Panc1 (cell line): ENCODE measurements at places on chromosomes 12 and 14. TPM values are rescaled to one million over a fixed set of nuclear protein-coding genes. Genes with fewer than 3 reads are reported as not detected.

CD27 gene
- 0.23 TPM for total RNA-seq

CELA1 gene
- not detected for total RNA-seq

GRCh38 chr12:98738002-98738401 lies 92.9 kb downstream of the APAF1 start:
- H3K27ac ChIP-seq: no peak overlapping the region
- DNase-seq: no peak

- H3K4me1 ChIP-seq: no peaks in the 10 kb centered on the region
- no peak overlapping the region for H3K4me3 ChIP-seq
- H3K27me3 ChIP-seq: peaks cover 11% of the 10 kb centered on the region
- DNase-seq: no peak
- no peak overlapping the region for H3K27ac ChIP-seq
Measured at GRCh38 chr12:52391618-52392002, 6.2 kb upstream of the KRT84 start.

DNA sequence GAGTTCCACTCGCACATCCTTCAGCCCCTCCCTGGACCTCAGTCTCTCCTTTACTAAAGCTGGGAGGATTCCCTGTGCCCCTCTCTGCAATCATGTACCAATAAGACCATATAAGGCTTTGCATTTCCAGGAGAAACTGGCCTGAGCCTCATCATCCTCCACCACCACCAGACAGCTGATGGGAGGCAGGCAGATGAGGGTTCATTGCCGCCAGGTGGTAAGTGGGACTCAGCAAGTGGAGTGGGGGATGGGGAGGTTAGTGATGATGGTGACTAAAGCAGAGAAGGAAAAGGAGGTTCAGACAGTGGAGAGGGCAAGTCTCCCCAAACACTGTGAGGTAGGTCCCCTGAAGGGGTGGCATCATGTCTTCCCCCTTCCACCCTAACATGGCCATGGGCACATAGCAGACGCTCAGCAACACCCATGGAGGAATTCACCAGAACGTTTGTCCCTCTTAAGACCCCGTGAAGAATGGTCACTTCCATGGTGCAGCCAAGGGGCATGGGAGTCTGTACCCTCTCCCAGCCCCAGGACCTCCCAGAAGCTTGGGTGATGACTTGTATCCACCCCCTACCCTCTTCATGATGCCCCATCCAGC lies 4.5 kb upstream of the TNFRSF1A start:
- no peaks in the 10 kb centered on the region; the same call in 1 of the 2 replicates for H3K36me3 ChIP-seq
- no peaks in the 10 kb centered on the region for H3K27me3 ChIP-seq

DNA sequence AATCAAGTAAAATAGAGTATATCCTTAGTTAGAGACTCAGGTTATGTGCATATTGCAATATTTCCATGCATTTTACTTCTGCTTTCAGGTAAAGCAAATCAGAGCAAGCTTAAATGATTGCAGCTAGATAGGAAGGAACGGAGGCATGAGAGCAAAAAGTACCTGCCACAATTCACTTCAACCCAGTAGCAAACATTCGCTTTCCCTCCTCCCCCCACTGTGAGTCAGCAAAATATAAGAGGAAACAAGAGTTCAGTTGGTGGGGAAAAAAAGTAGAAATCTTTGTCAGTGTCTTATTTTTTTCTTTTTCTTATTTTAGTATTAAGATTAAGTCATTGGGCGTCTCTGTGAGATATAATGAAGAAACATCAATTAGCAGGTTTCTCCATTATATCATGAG lies 475.4 kb downstream of the NPAS3 start:
- DNase-seq: no peak
- no peaks in the 10 kb centered on the region for H3K27me3 ChIP-seq
- H3K4me3 ChIP-seq: no peak overlapping the region
- H3K4me1 ChIP-seq: no peaks in the 10 kb centered on the region
- no peaks in the 10 kb centered on the region for H3K36me3 ChIP-seq
- no peak overlapping the region for H3K27ac ChIP-seq

- H3K4me3 ChIP-seq: no peak overlapping the region
- no peak for DNase-seq
- H3K27ac ChIP-seq: no peak overlapping the region
Measured at GRCh38 chr12:94856324-94856723, 147.2 kb downstream of the NDUFA12 start.

GRCh38 chr12:122354958-122355641 lies 67.4 kb downstream of the CLIP1 start:
- H3K4me3 ChIP-seq: no peak overlapping the region
- peaks cover 22% of the 10 kb centered on the region for H3K36me3 ChIP-seq
- no peaks in the 10 kb centered on the region for H3K27me3 ChIP-seq
- DNase-seq: no peak
- no peak overlapping the region for H3K27ac ChIP-seq
- no peaks in the 10 kb centered on the region for H3K4me1 ChIP-seq

DNA sequence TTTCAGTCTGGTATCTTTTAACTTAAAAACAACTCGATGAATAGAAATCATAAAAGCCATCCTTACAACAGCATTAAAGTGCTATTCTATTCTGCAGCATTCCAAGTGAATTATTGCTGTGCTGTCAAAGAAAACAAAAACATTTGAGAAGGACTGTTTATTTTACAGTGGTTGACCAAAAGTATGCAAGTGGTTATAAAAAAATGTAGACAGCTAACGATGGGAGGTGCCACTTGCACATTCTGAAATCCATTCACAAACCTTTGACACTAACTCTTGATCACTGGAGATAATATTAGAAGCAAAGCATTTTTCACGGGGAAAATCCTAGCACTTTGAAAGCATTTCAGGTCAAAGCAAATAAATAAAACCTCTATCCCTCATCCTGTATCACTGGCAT lies 55.6 kb downstream of the HMGA2 start:
- H3K4me3 ChIP-seq: peak overlapping the region; percentile 20
- peaks cover 92% of the 10 kb centered on the region for H3K4me1 ChIP-seq
- H3K27ac ChIP-seq: peak overlapping the region; percentile 98
- DNase-seq: no peak
- H3K27me3 ChIP-seq: no peaks in the 10 kb centered on the region

GRCh38 chr14:24665440-24665991 lies 31.5 kb upstream of the GZMB start:
- H3K4me3 ChIP-seq: no peak overlapping the region
- no peak overlapping the region for H3K27ac ChIP-seq

- H3K27ac ChIP-seq: no peak within 1 kb of the TSS
- no peak within 1 kb of the TSS for H3K4me3 ChIP-seq
- H3K36me3 ChIP-seq: no peaks in the 10 kb centered on the region
- no peaks in the 10 kb centered on the region for H3K27me3 ChIP-seq
Measured at GRCh38 chr14:20435582-20436362, at the start of gene KLHL33. Gene KLHL33 (minus strand): TSS chr14:20436166. CDS start chr14:20435811, 355 bp downstream.

- H3K36me3 ChIP-seq: no peaks in the 10 kb centered on the region
- no peaks in the 10 kb centered on the region for H3K4me1 ChIP-seq
- H3K27ac ChIP-seq: no peak overlapping the region
- no peak for DNase-seq
- H3K27me3 ChIP-seq: no peaks in the 10 kb centered on the region
- H3K4me3 ChIP-seq: no peak overlapping the region
Measured at GRCh38 chr14:52150162-52150561, 81.3 kb upstream of the NID2 start.

DNA sequence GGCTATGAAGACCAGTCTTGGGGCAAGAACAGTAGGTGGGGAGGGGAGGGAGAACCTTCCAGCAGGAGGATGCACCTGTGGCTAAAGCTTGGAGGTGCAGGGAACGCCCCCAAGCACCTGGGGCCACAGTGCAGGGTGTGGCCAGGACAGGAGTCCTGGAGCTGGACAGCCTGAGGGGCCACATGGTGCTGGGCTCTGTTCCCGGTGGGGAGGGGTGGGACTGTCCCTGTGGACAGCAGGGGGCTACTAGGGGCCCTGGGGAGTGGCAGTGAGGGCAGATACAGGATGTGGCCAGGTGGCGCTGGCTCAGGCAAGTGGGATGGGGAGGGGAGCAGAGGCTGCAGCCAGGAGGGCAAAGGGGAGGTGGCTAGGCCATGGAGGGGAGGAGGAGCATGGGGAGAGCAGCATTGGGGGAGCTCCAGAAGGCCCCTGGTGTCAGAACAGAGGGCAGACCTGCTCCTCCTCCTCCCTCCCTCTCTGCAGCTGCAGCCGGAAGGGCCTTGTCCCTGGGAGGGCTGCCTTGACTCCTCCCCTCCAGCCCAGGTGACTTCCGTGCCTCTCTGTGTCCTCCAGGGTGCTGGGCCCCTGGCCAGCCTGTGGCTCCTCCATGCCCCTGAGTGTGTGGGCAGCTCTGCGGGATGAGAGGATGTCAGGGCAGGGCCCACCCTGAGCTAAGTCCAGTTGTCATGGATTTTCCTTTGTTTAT lies 68.4 kb upstream of the DLK1 start:
- H3K4me1 ChIP-seq: peaks cover 52% of the 10 kb centered on the region
- no peak for DNase-seq
- H3K4me3 ChIP-seq: no peak overlapping the region
- H3K36me3 ChIP-seq: no peaks in the 10 kb centered on the region

DNA sequence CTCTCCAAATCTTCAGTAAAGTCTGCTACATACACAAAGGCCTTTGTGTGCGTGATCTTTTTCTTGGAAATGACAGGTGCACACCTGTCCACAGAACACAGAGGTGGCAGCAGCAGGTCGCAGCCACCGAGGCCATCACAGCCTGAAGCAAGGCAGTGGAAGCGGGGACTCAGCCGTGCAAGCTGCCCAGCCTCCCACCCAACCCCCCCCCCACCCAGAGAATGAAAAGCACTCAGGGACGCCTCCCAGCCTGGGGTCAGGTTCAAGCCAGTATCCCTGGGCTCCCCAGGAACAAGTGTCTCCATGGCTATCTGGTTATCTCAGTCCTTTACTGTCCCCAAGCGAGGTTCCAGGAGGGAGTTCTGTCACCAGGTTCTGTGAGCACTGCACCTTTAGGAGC lies 31.2 kb upstream of the TSPAN9 start:
- H3K4me3 ChIP-seq: no peak overlapping the region
- H3K27ac ChIP-seq: no peak overlapping the region
- H3K36me3 ChIP-seq: no peaks in the 10 kb centered on the region
- DNase-seq: no peak

GRCh38 chr12:70482764-70483163 lies 116.7 kb downstream of the KCNMB4 start:
- H3K4me3 ChIP-seq: no peak overlapping the region
- no peak overlapping the region for H3K27ac ChIP-seq
- no peaks in the 10 kb centered on the region for H3K36me3 ChIP-seq
- no peak for DNase-seq
- no peaks in the 10 kb centered on the region for H3K27me3 ChIP-seq

GRCh38 chr12:103623716-103624115 lies 36.6 kb downstream of the STAB2 start:
- no peaks in the 10 kb centered on the region for H3K27me3 ChIP-seq
- H3K36me3 ChIP-seq: no peaks in the 10 kb centered on the region
- H3K4me1 ChIP-seq: no peaks in the 10 kb centered on the region
- H3K4me3 ChIP-seq: no peak overlapping the region

DNA sequence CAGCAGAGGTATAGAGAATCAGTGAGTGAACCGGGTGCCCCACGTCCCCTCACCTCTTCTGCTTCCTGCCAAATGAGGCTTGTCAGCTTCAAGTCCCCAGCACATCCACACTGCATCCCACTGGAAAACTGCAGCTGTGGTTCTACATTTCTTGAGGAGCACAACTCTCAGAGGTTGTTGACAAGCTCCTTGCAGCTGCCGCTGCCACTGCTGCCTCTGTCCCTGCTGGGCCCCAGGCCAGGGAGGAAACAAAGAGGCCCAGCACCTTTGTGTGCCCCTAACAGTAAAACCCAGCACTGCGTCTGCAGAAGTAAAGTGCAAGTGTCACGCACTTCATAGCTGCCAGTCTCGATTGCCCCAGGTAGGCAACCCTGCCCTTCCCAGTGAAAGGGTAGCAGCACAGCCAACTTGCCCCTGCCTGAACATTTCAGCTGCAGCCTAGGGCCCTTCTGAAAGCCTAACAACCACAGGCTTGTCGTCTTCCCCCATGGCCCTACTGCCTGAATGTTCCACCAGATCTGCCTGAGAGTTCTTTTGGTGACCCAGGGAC lies 1162.1 kb upstream of the USP15 start:
- H3K27me3 ChIP-seq: no peaks in the 10 kb centered on the region
- DNase-seq: no peak
- H3K36me3 ChIP-seq: no peaks in the 10 kb centered on the region
- no peak overlapping the region for H3K4me3 ChIP-seq
- H3K27ac ChIP-seq: no peak overlapping the region
- H3K4me1 ChIP-seq: no peaks in the 10 kb centered on the region

DNA sequence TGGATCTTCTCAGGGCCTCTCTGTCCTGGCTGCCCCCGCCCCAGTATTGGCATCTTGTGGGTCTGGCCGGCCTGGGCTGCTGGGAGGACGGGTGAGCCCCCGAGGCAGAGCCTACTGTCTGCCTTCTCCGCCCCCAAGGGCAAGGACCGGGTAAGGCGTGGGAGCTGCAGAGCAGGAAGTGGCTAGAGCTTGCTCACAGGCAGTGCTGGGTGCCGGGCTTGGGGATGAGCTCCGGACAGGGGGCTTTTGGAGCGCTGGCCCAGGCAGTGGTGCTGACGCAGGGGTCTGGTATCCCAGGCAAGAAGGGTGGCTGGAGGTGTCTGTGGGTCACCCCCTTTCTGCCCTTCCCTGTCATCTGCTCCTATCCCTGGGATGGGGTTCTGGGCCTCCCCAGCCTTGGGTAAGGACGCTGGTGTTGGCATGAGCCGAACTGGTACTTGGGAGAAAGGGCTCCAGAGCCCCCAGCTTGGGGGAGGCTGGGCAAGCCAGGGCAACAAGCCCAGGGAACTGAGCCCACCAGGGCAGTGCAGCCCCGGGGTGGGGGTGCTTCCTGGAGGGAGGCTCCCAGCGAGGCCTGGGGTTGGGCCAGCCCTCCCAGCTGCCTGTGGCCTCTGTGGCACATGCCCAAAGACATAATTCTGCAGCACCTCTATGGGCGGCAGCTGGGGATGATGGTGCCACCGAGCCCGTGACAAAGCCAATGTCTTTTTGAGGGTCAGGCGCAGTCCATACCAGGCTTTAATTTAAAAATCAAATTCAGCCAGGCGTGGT lies 126.3 kb downstream of the KIF26A start:
- H3K4me1 ChIP-seq: no peaks in the 10 kb centered on the region
- DNase-seq: no peak
- H3K36me3 ChIP-seq: no peaks in the 10 kb centered on the region
- H3K4me3 ChIP-seq: no peak overlapping the region

GRCh38 chr12:40146800-40147797 lies 41.2 kb upstream of the SLC2A13 start:
- no peak overlapping the region for H3K27ac ChIP-seq
- H3K4me1 ChIP-seq: no peaks in the 10 kb centered on the region
- no peak for DNase-seq
- H3K36me3 ChIP-seq: no peaks in the 10 kb centered on the region
- no peaks in the 10 kb centered on the region; the same call in none of the 2 replicates for H3K27me3 ChIP-seq

DNA sequence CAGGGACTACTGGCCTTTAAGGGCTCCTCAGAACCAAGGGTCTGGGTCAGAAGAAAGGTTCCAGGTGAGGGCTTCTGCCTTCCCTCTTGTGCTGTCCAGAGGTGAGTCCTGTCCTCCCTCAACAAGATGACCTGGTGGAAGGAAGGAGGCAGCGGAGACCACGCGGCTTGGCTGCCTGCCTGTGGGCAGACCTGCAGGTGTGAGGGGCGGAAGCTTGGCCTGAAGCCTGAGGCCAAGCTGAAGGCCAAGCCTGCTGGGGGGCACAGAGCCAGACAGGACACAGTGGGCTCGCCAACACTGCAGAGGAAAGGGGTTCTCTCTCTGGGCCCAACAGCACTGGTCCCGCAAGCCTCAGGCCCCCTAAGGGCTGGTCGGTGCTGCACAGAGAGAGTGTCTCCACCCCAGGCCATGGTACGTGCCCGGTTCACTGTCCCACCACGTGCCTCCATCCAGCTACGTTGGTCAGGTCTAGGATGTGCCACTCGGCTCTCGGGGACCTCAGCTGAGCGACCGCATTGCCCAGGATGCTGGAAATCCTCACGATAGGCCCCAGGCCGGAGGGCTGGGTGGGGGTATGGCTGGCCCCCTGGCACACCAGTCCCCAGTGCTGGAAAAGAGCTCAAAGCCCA lies 170.0 kb upstream of the PRMT8 start:
- H3K4me1 ChIP-seq: no peaks in the 10 kb centered on the region
- H3K27me3 ChIP-seq: no peaks in the 10 kb centered on the region
- H3K36me3 ChIP-seq: no peaks in the 10 kb centered on the region
- no peak overlapping the region for H3K27ac ChIP-seq
